ENCODE measurements at places on chromosomes 5 and 9. TPM values are rescaled to one million over a fixed set of nuclear protein-coding genes. Genes with fewer than 3 reads are reported as not detected.

GRCh38 chr5:142671266-142671665 is 14.6 kb downstream of the FGF1 start:
- DNase-seq: no peak

Gene ESM1
- total RNA-seq: 0.38 TPM

DNA sequence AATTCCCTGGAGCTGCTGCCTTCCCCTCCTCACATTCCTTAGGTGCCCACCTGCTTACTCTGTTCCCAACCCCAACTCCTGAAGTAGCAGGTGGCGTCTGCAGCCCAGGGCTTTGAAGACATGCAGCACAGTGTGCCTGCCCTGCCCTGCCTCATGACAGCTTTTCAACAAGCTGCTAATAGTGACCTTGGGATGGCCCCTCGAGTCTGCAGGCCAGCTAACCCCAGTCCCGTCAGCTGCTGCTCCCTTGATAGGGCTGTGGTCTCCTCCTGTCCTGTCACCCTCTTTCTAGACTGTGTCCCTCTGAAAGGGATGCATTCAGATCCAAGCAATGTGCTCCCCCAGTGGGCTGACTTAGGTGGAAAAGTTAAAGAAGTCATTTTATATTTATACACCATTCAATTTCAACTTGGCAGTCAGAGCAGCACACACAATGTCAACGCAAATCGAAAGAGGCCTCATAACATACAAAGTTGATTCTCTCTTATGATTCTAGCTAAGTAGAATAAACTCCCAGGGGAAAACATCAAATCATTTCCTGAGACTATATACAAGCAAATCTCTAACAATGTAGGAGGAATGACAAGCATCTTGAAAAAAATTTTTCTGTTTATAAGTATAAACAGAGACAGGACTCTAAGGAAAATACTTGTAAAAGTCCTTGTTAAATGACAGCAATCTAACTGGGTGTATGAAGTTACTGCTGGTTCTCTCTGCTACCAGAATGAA is 37.9 kb downstream of the ADRB2 start:
- DNase-seq: no peak

Gene TMEM171
- total RNA-seq: 15.4 TPM

Gene OBP2B
- not detected for total RNA-seq

DNA sequence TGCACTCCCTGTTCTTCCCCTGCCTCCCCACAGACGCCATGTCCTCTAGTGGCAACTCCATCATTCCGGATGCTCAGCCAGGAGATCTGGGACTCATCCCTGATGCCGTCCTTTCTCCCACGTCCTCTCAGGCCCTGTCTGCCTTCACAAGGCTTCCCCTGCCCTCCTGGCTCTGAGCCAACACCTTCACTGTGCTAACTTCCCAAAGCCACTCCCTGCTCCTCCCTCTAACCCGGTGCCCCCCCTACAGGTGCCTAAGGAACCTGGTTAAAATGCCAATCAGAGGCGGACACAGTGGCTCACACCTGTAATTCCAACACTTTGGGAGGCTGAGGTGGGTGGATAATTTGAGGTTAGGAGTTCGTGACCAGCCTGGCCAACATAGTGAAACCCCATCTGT is 67.6 kb downstream of the LMX1B start:
- DNase-seq: no peak

GRCh38 chr5:62143268-62144229 is 162.5 kb upstream of the KIF2A start:
- DNase-seq: peak; percentile 76

Gene FLT4
- total RNA-seq: 29.4 TPM

- DNase-seq: no peak
Measured at GRCh38 chr9:75200892-75201470, 112.7 kb downstream of the OSTF1 start.

- no peak for DNase-seq
Measured at GRCh38 chr5:67908126-67908765, 307.3 kb upstream of the PIK3R1 start.

DNA sequence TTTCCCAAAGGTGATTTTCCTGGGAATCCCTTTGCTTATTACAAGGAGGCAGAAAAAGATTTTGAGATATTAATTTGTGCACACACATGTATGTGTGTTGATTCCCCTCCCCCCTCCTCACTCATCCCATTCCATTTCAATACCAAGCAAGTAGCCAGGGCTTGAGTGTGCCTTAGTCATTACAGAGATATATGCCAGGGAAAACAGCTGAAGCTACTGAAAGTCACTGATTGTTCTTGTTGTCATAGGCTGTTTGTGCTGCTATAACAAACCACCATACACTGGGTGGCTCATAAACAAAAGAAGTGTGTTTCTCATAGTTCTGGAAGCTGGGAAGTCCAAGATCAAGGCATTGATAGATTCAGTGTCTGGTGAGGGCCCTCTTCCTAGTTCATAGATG is 158.6 kb downstream of the BAAT start:
- DNase-seq: no peak

GRCh38 chr5:159163027-159163700 is 46.2 kb downstream of the RNF145 start:
- DNase-seq: no peak

DNA sequence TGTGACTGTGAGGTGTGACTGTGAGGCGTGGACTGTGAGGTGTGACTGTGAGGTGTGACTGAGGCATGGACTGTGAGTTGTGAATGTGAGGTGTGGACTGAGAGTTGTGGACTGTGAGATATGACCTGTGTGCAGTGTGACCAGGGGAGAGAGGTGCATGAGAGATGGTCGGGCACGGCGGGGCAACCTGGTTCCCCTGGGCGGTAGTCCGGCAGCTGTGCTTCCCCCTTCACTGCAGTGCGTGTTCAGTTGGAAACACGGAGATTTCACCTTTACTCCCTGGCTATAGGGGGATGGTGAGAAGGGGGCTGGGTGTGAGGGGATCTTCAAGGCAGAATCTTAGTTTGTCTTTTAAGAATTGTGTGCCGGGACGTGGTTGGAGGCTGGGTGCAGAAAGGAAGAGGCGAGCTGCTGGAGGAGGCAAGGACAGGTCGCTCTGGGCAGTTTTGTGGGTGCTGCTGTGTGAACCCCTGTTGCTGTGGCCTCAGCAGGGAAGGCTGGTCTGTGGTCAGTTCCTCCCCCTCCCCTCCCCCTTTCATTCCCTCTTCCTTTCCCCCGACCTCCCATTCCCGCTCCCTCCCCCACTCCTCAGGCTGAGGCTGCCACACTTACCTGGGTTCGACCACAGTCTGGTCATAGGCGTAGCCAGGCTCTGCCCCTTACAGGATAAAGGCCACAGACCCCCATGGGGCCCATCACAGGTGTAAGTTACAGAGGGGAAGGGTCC is 39.3 kb downstream of the CEP72 start:
- no peak for DNase-seq

- DNase-seq: no peak
Measured at GRCh38 chr9:36486329-36486932, 86.3 kb upstream of the MELK start.

Gene ZDHHC11
- 10.1 TPM for total RNA-seq

DNA sequence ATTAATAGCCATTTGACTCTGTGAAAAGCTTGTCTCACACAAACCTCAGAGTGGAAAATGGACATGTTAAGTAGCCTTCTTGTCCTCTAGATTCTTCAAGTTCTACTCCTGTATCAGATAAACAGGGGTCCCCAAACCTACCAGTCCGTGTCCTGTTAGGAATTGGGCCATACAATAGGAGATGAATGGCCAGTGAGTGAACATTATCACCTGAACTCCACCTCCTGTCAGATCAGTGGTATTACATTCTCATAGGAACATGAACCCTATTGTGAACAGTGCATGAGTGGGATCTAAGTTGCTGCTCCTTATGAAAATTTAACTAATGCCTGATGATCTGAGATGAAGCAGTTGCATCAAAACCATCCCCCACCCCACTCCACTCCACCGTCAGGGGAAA is 136.3 kb downstream of the TMEM232 start:
- no peak for DNase-seq

DNA sequence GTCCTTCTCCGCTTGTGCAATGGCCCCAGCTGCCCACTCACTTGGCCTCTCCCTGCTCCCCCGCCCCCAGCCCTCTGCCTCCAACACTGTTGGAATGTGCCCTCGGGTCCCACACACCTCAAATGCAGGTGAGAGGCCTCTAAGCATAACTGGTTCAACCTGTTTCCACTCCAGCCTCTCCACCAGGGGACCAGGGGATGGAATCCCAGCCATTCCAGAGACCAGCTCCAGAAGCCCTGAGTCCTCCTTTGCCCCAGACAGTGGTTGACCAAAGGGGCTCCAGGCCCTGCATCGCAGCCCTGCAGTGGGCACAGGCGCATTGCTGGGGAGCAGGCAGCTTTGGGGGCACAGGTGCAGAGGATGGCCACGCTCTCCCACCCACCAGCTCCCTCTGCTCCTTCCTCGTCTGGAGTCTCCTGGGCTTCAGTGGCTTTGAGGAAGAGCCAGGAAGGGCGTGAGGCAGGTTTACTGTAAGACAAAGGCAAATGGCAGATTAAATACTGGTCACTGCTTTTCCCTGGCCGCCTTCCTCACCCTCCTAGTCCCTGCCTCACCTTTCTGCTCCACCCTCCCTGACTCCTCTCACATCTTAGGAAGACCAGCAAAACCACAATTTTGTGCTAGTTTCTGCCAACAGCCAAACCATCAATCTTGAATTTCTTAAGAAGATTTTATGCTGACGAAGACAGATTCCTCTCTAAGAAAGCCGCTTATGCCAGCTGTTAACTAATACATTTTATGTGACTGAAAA is 29.1 kb upstream of the IRX2 start:
- peak; percentile 82 for DNase-seq

DNA sequence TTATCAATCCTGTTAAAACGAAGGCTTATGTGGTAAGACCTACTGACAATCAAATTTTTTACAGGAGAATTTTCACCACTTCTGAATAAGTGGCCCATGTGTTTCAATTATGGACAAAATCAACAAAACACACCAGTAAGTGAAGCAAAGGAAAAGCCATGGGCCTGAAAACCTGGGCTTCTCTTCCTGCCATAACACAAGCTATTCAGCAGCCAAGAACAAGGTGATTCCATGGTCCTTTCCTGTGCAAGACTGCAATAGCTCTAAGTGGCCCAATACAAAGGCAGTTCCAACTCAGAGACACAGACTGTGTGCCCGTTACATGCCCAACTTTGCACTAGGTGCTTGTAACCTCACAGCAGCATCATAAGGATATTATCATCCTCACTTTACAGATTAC is 168.5 kb downstream of the EPB41L4A start:
- no peak for DNase-seq

GRCh38 chr9:128072144-128073021 is 4.4 kb downstream of the SLC25A25 start:
- peak; percentile 79 for DNase-seq

Gene CCDC69
- total RNA-seq: 22.8 TPM

Gene COX7C
- total RNA-seq: 461 TPM

Gene GRIA1
- total RNA-seq: 0.50 TPM

Gene AGPAT2
- 83.6 TPM for total RNA-seq

DNA sequence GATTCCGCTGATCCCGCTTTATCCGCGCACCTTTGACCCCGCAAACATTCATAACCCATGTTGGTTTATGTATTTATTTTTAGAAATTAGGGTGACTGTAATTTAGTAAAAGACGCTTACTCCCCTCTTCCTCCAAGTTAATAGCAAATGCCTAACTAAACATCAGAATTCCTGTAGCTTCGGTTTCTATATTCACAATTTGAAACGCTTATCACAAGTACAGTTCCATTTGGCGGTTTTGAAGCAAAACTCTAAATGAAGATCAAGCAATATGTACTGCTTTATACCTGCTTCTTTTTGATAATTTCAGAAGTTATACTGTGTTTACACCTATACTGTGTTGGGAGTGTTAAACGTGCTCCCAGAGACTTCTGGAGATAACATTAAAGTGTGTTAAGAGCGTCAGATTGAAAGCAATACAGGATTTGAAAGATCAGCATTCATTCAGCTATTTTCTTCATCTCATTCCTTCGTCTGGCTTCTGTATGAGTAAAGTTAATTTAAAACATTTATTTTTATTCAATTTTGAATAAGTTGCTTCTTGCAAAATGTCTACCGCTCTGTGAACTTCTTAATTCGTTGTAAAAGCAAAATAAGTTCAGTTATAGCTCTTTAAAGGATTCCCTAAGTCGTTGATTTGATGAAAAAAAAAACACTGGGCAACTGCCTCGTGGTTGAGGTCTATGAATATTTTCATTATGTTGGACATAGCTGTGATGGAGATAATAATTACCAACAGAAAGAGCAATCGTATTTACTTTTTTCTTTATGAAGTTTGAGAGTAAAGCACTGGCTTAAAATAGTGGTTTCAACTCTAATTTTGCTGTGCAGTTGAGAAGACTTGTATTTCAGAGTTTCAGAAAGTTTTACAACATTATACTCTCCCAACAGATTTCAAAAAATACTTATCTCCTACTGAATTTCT is 2.5 kb downstream of the PRDM6 start:
- DNase-seq: no peak

Gene SHC3
- 1.5 TPM for total RNA-seq

Gene LHX3
- total RNA-seq: not detected

Gene C9
- 4.5 TPM for total RNA-seq

- no peak for DNase-seq
Measured at GRCh38 chr5:126736141-126736540, 40.8 kb upstream of the LMNB1 start.

Gene GIN1
- 8.1 TPM for total RNA-seq

- peak; percentile 54 for DNase-seq
Measured at GRCh38 chr9:79662537-79662956, 90.8 kb downstream of the TLE4 start.

Gene CRB2
- 0.88 TPM for total RNA-seq

GRCh38 chr5:111261610-111262009 is 37.4 kb downstream of the CAMK4 start:
- no peak for DNase-seq

DNA sequence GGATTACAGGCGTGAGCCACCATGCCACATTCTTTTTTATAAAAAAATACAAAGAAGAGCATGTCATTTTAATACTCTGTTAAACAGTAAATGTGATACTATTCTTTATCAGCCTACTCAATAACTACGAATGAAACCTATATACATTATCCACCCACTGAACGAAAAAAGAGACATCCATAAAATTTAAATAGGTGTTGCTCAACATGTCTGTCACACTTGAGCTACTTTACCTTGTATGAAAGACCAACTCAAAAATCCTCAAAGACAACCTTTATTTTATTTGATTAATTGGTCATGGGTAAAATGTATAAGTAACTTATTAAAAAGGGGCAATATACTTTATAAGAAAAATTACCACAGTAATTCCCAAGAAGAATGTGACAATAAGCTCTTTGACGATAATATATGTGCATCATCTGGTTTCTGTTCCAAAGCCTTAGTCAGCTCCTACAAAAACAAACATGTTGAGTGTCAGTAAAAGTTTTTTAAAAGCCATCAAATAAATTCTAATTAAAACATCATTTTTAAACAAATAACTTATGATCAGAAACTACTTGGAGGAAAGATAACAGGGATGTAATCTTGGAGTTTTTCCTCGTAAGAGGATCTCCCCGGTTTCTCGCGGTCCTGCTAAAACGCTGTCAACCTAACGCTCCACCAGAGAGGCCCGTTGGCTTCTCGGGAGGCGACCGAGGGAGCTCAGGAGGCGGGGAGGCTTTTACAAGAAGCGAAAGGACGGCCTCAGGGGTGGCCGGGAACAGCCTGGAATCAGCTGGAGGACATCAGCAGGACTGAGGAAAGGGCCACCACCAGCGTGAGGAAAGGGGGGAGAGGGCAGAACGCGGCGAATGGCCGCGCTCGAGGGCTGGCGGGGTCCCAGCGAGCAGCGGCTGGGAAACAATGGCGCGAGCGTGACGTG is 13.5 kb upstream of the ANKRD18B start:
- DNase-seq: peak; percentile 78

- DNase-seq: no peak
Measured at GRCh38 chr9:130565792-130566191, 13.6 kb upstream of the FUBP3 start.

Data from kidney (tissue), 22 donors.